ENCODE measurements at places on chromosomes 4 and X. TPM values are rescaled to one million over a fixed set of nuclear protein-coding genes. Genes with fewer than 3 reads are reported as not detected.

HERC5 gene
- total RNA-seq: 1.2 TPM

GRCh38 chr4:119512398-119512797 lies 116.2 kb downstream of the PDE5A start:
- no peak for DNase-seq

GRCh38 chr4:53925050-53925605 lies 139.3 kb downstream of the CHIC2 start:
- DNase-seq: no peak

GRCh38 chr4:155787113-155787710 lies 28.4 kb downstream of the GUCY1B1 start:
- peak; percentile 33 for DNase-seq

TRIM2 gene
- 38.2 TPM for total RNA-seq

DNA sequence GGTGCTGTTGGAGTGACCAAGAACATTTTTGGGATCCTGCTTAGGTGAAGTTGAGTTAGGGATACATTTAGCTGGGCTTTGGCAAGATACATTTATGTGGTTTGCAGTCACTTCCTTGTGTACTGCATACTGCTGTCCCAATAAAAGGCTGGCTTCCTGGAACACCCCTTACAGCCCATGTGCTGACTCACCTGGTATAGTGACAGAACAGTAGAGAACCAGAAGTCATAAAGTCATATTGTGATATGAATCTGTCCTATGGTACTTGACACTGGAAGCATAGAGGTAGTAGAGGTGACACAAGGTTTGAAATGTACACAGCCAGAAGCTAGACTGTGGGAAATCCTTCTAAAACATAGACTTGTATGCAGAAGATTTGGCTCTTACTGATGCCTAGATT lies 55.3 kb upstream of the SLC25A43 start:
- no peak for DNase-seq

GRCh38 chr4:2511645-2512131 lies 24.8 kb upstream of the FAM193A start:
- no peak for DNase-seq

MTTP gene
- total RNA-seq: under 0.01 TPM

- DNase-seq: no peak
Observed at GRCh38 chr4:128244379-128244778, 43.2 kb downstream of the PGRMC2 start.

GRCh38 chrX:17206584-17206983 lies 168.4 kb upstream of the NHS start:
- no peak for DNase-seq

SLC9B2 gene
- total RNA-seq: 7.0 TPM

GAB3 gene
- total RNA-seq: 0.14 TPM

ACE2 gene
- total RNA-seq: 0.06 TPM

- no peak for DNase-seq
Observed at GRCh38 chrX:133190877-133191738, 27.0 kb downstream of the TFDP3 start.

DNA sequence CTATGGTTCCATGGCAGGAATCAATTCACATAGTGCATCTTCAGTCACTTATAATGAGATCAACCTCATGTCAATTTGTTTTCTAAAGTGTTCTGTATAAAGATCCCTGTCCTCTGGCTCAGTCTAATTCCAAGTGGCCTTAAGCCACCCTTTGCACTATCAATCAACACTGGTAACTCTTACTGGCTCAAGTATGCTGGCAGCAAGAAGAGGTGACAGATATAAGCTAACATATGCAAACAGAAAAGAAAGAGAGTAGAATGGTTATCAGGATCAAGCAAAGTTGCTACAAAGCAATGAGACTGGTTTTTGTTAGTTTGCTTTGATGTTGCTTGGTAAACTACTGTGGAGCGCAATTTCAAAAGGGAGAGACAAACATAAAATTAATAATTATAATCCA lies 67.0 kb downstream of the AMMECR1 start:
- DNase-seq: no peak

HSD17B13 gene
- total RNA-seq: not detected

- no peak for DNase-seq
Observed at GRCh38 chr4:84952776-84953175, 13.7 kb downstream of the WDFY3 start.

ACOX3 gene
- total RNA-seq: 16.0 TPM

DNA sequence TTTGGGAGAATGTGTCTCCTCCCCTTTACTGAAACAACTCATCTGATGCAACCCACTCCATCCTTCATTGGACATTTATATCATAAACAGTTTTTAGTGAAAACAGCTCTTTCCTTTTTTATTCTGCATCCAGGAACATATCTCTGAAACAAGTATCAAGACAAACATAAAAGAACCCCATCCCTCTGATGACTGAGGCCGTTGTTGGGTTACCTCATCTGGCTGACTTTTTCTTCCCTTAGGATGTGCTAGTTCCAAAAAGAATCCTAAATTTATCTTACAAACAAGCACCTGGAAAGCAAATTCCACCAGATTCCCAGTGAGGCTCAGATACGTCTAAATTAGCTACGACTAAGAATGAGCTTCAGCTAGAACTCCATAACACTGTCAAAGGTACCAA lies 483.7 kb upstream of the INTU start:
- DNase-seq: no peak

DNA sequence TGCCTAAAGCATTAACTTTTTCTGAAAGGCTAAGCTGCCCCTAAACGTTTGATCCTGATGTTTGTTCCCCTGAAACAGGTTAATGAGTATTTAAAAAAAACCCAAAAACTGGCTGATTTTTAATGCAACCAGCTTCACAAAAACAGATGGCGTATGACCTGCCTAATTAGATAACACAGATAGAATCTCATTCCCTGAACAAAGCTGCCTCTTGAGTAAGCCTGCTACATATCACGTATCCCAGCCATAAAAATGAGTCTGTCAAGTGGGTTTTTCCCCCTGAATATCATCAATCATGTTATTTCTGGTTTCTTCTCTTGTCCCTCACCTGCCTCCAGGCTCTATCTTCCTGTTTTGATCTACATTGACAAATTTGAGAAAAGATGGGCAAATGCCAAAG lies 154.2 kb upstream of the FAM9B start:
- no peak for DNase-seq

FRMD7 gene
- not detected for total RNA-seq

SLC49A3 gene
- total RNA-seq: 2.9 TPM

DNA sequence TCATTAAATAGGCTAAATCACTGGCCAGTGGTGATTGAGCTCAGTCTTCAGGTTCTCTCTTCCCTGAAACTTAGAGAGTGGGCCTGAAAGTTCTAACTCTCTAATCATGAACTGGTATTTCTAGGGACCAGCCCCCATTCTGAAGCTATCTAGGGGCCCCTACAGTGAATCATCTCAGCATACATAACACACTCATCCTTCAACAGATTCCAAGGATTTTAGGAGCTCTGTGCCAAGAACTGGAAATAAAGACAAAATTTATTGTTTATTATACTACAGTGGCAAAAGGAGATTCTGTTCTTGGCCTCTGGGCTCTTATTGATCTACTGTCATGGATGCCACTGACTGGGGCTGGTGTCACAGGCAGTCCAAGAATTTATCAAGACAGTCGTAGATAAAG lies 263.8 kb upstream of the IGFBP7 start:
- no peak for DNase-seq

DNA sequence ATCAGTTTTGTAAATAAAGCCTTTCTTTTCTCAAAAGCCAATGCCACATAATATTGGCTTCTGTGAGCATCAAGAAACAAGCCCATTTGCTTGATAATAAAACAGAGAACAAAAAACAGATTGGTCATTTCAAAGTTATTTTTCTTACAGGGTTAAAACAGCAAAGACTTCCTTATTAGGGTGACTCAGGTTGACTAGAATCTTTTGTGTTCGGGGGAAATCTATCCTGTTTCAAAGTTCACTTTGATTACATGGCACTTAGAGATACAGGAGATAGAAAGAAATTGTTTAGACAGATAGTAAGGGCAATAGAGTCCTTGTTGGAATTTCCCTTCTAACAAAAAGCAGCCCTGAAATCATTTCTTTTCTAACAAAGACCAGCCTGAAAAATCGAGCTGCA lies 170.0 kb upstream of the GLRA2 start:
- no peak for DNase-seq

DNA sequence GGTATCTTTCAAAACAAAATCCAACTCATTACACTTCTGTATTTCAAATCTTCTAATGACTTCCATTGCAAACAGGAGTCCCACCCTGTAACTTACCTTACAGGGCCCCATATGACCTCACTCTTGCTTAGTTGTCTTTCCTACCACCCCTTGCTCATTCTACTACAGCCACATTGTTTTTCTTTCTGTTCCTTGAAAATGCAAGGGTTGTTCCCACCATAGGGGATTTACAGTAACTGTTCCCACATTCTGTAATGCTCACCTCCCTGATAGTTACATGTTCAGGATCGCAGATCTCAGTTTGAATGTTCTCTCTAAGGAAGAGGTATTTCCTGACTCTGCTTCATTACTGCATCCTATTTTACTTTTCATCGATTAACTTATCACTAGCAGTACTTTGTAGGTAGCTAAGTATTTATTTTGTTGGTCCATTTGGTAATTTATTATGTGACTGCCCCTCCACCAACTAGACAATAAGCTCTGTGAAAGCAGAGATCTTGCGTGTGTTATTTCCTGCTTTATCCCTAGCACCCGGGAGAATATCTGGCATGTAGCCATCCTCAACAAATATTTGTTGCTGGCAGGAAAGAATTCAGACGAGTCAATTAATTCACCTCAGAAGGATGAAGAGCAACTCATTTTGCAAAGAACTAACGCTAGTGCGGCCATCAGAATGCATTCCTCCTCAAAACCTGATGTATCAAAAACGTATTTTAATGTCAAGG lies 21.4 kb downstream of the MAOB start:
- DNase-seq: peak; percentile 41

GRCh38 chrX:17759990-17760389 lies 22.7 kb downstream of the SCML1 start:
- no peak for DNase-seq

GRCh38 chrX:137565921-137566745 lies at the start of gene ZIC3:
ZIC3 (plus strand) TSS chrX:137566127; CDS start chrX:137566692, 565 bp downstream.
- DNase-seq: no peak

DNA sequence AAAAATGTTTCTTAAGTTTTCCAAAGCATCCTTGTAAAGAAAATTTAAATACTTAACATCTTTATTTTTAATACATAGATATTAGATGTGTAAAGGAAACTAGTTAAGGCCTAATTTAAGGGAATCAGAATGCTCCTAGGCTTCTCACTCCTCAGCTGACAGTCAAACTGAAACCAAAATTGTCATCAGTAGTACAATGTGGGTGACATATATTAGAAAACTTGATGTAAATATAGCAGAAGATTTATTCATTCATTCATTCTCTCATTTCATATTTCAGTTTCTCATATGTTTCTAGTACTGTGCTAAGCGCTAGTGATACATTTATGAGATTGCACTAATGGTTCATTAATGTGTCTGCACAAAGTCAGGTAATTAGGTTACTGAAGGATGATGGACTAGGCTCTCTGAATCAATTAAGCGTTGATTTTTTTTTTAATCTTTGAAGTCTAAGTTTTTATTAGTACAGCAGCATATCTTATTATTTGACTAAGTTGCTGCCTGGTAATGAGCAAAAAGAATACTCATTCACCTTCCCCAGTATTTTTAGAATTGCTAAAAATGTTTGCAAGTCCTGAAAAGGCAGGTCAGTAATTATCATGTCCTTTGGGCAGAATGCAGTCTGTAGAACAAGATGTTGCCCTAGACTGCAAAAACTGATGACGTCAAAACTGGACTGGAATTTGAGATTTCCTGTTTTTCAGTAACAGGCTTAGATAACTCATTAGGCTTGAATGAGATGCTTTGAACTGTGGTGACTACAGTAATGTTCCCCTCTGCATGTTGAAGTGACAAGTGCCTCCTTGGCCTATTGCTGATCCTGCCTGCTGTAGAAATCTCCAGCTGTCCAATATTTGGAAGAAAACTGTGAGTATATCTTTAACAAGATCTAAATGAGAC lies 128.7 kb downstream of the ARHGAP24 start:
- DNase-seq: no peak

GRCh38 chr4:72320223-72320948 lies 248.6 kb downstream of the ADAMTS3 start:
- no peak for DNase-seq

GRCh38 chr4:162684998-162685397 lies 481.7 kb downstream of the NAF1 start:
- peak; percentile 6 for DNase-seq

- DNase-seq: no peak
Observed at GRCh38 chr4:108592674-108592986, 27.7 kb upstream of the RPL34 start.

DNA sequence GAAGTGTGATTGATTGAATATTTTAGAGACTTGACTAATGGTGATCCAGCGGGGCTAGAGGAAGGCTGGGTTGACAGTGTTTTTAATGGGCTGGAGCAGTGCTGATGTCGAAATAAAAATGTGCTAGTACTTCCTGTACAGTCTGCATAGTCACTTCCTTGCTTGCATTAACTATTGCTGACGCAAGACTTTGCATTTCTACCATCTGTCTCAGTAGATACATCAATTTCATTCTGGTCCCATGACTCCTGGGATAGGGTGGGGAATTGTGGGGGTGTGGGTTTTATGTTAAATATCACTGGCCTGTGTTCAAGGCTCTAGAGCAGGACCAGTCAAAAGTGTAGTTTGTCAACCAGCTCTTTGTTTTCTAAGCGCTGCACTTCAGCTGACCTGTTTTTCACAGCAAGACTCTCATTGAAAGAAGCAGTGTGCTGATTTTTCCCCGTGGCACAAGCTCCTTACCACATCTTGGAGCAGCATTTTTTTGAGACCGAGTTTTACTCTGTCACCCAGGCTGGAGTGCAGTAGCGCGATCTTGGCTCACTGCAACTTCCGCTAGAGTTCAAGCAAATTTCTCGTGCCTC lies 35.2 kb upstream of the PHEX start:
- DNase-seq: no peak

LONRF3 gene
- total RNA-seq: 2.8 TPM

FAM199X gene
- total RNA-seq: 16.3 TPM

DNA sequence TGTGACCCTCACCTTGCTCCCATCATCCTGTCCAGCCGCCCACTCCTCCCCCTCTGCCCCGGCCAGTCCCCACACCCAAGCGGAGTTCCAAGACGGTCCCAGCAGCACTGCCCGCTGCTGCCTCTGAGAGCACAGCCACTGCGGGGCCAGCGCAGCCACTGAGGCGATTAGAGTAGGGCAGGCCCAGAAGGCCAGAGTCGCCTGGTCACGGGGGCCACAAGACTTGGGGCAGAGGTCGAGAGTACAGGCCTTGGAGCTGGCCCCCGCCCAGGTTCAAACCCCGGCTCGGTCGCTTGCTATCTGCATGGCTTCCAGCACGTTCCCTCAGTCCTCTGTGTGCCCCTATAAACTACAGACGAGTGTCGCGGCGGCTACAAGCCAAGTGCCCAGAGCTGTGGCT lies 53.2 kb upstream of the ADRA2C start:
- no peak for DNase-seq

GRCh38 chr4:115190529-115190928 lies 77.1 kb upstream of the NDST4 start:
- no peak for DNase-seq

GRCh38 chr4:176957353-176958118 lies 164.8 kb upstream of the VEGFC start:
- no peak for DNase-seq

- peak; percentile 61 for DNase-seq
Observed at GRCh38 chr4:2241410-2242353, at the start of the genes HAUS3 and POLN. HAUS3 (minus strand) TSS chr4:2242121; CDS start chr4:2240946, 1,175 bp downstream. POLN (minus strand) TSS chr4:2242121; CDS start chr4:2229231, 12,890 bp downstream.

MANBA gene
- total RNA-seq: 9.1 TPM

GRCh38 chr4:43277003-43277402 lies 384.5 kb downstream of the GRXCR1 start:
- no peak for DNase-seq

Data from epithelial cell of proximal tubule (primary cell).